Stimulated activated CD4-positive, alpha-beta T cell treated with anti-CD3 and anti-CD28 coated beads, Interleukin-4, amount 100 ng/mL, for 4 hours (primary cell): ENCODE measurements at places on chromosomes 11 and 22.

DNA sequence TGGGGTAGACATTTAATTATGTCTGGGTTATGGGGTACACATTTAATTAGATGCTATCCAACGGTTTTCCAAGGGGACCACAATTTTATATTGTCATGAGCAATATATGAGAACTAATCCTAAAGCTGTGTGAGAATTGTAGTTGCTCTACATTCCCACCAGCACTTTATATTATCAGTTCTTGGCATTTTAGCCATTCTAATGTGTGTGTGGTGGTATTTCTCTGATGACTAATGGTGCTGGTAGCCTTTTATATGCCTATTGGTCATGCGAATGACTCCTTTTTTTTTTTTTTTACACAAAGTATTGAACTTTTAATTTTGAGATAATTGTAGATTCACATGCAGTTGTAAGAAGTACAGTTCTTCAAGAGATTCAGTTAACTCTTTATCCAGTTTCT lies 26.2 kb downstream of the TMEM135 start:
- DNase-seq, result no peak

DNA sequence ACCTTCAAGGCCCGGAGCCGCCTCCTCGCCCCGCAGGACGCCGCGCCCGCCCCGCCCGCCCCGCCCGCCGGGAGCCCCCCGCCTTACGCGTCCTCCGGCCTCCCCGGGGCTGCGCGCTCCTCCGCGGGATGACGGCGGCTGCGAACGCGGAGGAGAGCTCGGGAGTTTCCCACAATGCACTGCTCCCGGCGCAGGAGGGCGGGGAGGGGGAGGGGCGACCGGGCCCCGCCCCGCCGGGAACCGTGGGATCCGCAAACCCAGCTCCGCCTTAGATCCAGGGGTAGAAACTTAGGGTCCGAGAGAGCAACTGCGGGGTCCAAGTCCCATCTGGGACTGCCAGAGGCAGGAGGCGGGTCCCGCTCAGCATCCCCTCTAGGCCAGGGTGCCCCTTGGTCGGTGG lies at the start of gene CEND1:
Gene CEND1, minus strand, starts transcription at position 148 of the 400 bp plus-strand sequence. CDS start 1,514 bp downstream, outside the sequence.
- peak; percentile 58 for DNase-seq

DNA sequence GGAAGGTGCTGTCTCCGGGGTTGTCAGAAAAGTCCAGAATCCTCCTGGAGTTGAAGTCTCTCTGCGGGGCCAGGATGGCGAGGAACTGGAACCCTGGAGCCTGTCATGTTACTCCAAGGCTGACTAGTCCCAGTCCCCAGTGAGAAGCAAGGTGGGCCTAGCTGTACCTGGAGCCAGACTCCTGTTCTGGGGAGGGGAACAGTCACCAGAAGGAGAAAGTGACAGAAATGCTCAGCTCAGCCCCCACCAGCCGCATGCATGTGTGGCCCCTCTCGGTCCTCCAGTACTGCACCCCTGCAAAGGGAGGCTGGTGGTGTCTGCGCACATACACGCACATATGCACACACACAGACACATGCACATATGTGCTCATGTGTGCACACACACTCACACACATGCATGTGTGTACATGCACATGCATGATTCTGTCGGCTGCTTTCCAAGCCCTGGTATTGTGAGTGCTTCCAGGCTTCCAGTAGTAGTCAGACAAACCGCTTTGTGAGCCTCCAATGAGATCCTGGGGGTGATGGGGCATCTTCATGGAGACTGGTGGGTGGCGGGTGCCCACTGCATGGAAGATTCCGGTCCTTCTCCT lies 54.3 kb downstream of the RTL6 start:
- DNase-seq, result no peak

DNA sequence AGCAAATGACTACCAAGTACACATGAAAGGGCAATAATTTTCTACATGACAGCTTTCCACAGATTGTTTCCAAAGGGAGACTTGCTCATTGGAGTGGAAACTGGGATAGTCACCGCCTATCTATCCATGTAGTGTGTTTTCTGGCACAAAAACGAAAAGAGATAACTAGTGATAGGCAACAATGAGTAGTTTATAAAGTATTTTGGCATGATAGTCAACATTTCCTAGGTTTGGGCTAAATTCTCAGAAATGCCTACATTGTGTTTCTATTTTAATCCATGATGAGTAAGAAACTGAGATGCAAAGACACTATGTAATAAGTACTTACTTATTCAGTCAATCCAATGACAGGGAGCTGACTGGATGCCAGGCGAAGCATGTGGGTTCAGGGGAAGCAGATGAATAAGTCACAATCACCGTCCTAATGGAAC lies 1129.1 kb downstream of the DLG2 start:
- DNase-seq, result no peak

- DNase-seq, result no peak
Measured at GRCh38 chr11:27677108-27677507, 23.1 kb downstream of the BDNF start.

GRCh38 chr11:93530468-93530826 lies 12.7 kb downstream of the SMCO4 start:
- no peak for DNase-seq

- DNase-seq, result peak; percentile 19
Measured at GRCh38 chr11:63767565-63768236, 874 bp downstream of the ZFTA start.

DNA sequence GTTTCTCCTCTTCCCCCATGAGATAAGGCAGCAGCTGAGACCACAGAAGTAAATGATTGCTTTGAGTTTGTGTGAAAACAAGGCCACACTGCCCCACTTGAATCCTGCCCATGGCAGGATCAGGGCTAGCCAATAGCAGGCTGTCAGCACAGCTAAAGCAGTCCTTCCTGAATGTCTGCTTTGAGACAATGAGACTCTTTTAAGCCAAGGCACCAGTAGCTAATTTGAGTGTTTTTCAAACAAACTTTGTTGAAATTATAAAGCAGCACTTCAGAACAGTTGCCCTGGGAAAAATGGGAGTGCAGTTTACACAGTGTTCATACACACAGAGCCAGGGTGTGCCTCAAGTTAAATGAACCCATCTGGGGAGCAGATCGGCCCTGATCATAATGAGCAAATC lies 103.5 kb upstream of the OR5AK2 start:
- DNase-seq, result no peak

- DNase-seq, result no peak
Measured at GRCh38 chr11:87974797-87975196, 200.4 kb downstream of the RAB38 start.

GRCh38 chr11:35862666-35863065 lies 81.2 kb upstream of the LDLRAD3 start:
- DNase-seq, result no peak

- peak; percentile 64 for DNase-seq
Measured at GRCh38 chr11:64358907-64359711, at the start of gene RPS6KA4. Gene RPS6KA4 (plus strand): TSS chr11:64359162. CDS start chr11:64359236, 74 bp downstream.

GRCh38 chr11:121389651-121390050 lies 62.5 kb upstream of the SORL1 start:
- DNase-seq, result no peak

- peak; percentile 34 for DNase-seq
Measured at GRCh38 chr22:38755155-38755910, 465 bp downstream of the SUN2 start.

DNA sequence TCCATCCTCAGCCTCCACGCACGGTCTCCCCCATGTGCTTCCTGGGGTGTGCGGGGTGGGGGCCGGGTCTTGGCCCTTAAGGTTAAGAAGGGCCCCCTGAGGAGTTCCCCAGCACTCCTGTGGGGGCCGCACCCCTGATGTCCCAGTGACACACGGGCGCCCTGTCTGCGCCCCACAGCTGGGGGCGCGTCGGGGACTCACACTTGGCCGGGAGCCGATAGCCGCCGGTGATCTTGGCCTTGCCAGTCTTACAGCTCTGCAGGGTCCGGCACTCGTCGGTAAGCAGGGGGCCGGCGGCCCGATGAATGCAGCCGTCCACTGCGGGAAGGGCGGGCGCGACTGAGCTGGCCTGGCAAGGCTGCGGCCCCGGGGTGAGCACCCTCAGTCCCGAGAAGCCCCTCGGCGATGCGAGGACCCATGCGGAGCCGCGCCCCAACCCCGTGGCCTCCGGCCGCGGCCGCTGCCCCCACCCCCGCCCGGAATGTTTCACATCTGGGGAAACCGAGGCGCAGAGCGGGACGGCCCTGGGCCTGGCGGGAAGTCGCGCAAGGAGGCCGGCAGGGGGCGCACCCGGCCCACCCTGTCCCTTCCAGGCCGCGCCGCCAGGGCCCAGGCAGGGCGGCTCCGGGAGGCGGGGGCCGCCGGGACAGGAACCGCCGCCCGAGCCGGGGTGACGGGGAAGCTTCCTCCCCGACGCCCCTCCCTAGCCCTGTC lies 13.9 kb downstream of the OTUB1 start:
- peak; percentile 74 for DNase-seq

GRCh38 chr11:55895216-55895615 lies 12.1 kb downstream of the TRIM51 start:
- DNase-seq, result no peak

DNA sequence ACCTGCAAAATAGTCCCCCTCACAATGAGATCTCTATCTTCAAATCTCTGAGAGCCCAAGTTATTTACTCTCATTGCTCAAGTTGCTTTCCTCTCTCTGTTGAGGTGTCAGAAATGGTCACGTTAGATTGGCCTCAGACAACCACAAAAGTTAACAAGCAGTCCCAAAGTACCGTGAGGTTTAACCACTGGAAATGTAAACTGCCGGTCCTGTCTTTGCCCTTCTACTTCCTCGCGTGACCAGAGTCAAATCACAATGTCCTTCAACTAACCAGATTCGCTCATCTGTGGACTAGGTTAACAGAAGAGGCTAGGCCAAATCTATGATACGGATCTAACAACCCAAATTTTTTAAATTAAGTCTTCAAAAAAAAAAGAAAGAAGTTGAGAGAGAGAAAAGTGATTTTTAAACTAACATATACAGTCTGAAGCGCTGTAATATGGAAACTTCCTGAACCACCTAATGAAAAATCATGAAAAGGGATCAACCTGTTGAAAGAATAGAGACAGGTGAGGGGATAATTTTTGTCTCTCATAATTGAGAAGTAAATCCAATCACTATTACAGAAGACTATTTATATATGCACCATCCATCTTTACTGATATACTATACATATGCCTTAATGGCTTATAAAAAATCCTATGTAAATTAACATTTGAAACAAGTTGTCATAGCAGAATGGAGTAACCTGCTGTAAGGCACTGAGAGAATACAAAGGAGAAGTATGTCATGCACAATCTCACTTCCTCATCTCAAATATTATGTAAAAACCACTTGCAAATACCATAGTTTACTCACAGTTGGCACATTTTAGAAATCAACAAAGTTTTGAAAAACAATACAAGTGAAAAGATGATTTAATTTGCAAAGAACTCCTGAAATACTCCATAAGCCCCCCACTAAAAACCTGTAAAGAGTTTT lies 3.3 kb upstream of the JAML start:
- DNase-seq, result no peak

- peak; percentile 74 for DNase-seq
Measured at GRCh38 chr11:67438158-67438902, 848 bp upstream of the PTPRCAP start.

DNA sequence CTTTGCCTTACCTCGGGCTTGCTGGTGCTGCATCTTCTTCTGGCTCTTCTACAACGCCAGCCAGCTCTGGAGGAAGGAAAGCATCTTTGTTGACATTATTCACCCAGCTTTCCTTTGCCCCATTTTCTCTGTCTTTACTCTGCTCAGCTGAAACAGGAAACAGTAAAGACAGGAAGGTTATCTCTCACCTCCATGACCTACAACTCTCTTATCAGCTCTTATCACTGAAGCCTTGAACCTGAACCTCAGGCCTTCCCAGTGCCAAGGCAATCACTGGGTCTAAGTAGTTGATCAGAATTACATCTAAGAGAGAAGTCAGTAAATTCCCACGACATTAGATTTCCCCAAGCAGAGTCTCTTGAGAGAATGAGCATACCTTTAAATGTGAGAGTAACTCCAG lies 59.6 kb upstream of the CCDC89 start:
- no peak for DNase-seq

DNA sequence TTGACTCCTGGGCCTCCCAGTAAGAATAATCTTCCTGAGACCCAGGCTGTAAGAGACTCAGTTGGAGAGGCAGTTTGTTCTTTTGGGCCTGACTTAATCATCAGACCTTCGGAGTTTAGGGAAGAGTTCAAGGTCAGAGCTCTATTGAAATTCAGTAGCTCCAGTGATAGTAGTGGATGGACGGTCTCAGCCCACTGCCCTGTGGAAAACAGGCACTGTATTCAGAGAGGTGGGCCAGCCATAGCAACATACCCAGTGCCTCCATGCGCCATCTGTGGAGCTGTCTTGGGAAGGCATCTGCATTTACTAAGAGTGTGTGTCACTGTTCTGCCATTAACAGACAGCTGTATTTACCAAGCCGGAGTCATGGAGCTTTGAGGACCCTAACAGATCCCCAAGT lies 2.9 kb downstream of the SMARCB1 start:
- no peak for DNase-seq

GRCh38 chr22:41713004-41713403 lies 13.7 kb downstream of the MEI1 start:
- no peak for DNase-seq

- no peak for DNase-seq
Measured at GRCh38 chr11:35151683-35152280, 12.8 kb downstream of the CD44 start.

DNA sequence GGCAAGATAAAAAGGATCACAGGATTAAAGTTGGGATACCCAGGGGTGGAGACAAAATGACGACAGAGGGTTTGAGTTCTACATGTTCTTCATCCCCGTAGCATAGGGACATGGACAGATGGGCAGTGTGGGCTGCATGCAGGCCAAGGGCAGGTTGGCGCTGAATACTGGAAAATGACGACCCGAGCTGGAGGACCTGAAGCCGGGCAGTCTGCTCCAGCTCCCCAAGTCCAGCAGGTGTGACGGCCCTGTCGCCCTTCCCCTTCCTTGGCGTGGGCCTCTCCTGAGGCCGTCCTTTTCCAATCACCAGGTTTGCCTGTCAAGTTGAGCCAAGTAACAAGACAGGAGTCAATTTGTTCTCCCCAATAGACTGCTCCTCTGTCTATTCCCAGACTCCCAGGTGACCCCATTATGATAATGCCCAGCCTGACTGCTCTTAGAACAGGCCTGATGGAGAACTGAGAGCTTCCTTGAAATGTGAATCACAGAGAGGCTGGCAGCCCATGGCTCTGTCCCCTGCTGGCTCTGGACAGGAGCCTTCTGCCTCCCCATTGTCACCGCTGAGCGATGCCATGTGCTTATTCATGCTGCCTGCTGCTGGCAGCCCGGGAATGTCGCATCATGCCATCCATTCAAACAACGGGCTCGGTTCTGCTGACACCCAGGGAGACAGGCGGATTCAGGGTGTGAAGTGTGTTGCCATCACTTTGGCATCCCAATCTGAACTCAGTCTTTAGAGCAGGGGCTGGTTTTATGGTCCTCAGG lies 392.1 kb downstream of the NTM start:
- no peak for DNase-seq

GRCh38 chr22:37225481-37225880 lies 13.2 kb upstream of the SSTR3 start:
- DNase-seq, result no peak

DNA sequence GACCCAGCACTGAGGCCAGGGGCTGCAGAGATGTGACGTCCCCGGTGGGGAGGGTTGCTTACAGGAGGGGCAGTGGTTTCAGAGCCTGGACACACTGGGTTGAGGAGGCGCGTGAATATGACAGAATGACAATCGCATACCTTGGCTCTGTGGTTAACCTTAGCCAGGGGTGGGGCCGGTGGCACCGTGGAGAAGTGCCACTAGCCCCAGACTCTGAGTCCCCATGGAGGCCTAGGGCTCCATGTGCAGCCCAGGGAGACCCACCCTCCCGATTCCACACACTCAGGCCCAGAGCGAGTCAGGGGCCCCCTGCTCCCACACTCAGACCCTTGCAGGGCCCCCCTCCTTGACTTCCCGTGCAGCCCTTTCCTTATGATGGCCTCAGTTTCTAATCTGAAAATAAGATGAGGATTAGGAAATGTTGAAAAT lies 3.6 kb upstream of the ACR start:
- no peak for DNase-seq

- DNase-seq, result no peak
Measured at GRCh38 chr11:108943853-108944252, 279.0 kb downstream of the DDX10 start.
